ENCODE measurements at places on chromosomes 5 and 9. TPM values are rescaled to one million over a fixed set of nuclear protein-coding genes. Genes with fewer than 3 reads are reported as not detected.

DNA sequence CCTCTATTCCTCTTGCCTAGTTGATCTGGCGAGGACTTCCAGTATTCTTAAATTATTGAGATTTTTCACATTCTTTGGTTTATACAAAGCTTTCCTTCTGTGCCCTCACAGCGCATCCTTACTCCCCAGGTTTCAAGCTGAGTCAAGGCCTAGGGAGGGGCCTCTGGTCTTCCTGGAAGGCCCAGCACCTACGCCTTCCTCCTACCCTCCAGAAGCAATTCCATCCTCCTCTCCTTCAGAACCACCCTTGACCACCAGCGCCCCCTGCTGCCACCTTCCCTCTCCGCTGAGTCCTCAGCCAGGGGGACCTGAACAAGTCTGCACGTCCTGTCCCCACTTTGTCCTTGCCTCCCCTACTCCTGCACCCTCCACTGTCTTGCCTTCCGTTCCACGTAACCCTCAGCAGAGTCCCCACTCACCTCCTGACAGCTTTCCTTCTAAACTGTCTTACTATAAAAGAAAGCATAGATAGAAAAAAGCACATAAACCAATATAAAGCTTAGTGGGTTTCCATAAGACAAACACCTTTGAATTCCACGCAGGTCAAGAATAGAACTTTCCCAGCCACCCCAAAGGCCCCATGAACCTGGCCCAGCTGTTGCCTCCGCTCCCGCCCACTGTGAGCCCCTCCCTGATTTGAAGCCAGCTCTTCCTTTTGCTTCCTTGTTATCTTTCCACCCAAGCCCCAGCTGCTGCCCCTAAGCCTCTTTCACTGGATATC, 63.0 kb upstream of the CTSL start:
- H3K27me3 ChIP-seq, result no peaks in the 10 kb centered on the region
- peaks cover 3% of the 10 kb centered on the region for H3K4me1 ChIP-seq
- H3K36me3 ChIP-seq, result no peaks in the 10 kb centered on the region
- peak; percentile 79 for DNase-seq
- no peak overlapping the region for H3K4me3 ChIP-seq

DNA sequence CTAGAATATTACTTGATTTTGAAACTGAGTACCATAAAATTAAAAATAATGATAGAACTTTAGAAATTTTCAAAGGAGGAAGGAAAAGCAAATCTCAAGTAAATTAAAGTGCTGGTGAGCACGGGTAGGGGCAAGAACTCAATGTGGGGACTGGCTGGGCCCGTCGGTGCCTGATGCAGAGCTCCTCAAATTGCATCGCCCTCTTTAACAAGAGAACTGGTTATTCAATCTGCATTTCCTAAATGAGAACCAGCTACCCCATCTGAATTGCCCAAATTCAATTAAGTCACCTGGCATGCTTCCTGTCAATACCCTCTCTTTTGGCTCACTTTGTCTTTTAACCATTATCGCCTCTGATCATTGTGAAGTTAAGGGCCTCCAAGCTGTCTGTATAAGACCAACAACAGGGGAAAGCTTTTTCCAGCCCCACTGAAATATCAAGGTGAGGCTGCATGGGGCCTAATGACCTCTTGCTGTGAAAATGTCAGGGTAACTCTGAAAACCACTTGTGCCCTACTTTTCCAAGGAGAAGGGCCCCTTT, 316.7 kb downstream of the SLIT3 start:
- H3K36me3 ChIP-seq, result no peaks in the 10 kb centered on the region
- no peaks in the 10 kb centered on the region for H3K27me3 ChIP-seq
- no peak overlapping the region for H3K27ac ChIP-seq
- no peak overlapping the region for H3K4me3 ChIP-seq

DNA sequence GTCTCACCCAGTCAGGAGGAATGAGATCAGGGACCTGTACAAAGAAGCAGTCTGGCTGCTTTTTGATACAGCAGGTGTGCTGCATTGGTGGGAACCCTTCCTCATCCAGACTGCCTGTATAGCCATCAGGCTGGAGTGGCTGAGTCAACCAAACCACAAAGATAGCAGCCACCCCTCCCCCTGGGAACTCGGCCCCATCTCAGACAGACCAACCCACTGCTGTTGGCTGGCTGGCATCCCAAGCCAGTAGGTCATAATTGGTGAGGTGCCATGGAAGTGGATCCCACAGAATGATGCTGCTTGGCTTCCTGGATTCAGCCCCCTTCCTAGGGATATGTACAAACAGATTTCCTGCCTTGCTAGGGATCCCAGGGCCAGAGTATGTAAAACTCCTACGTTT, 60.9 kb downstream of the YTHDC2 start:
- no peak for DNase-seq
- H3K36me3 ChIP-seq, result no peaks in the 10 kb centered on the region
- H3K27ac ChIP-seq, result no peak overlapping the region
- no peaks in the 10 kb centered on the region for H3K27me3 ChIP-seq
- H3K4me3 ChIP-seq, result no peak overlapping the region

- no peaks in the 10 kb centered on the region for H3K27me3 ChIP-seq
- DNase-seq, result no peak
- H3K27ac ChIP-seq, result no peak overlapping the region
- no peaks in the 10 kb centered on the region for H3K4me1 ChIP-seq
- H3K4me3 ChIP-seq, result no peak overlapping the region
- H3K36me3 ChIP-seq, result no peaks in the 10 kb centered on the region
Measured at GRCh38 chr5:44536650-44537260, 147.5 kb upstream of the FGF10 start.

DNA sequence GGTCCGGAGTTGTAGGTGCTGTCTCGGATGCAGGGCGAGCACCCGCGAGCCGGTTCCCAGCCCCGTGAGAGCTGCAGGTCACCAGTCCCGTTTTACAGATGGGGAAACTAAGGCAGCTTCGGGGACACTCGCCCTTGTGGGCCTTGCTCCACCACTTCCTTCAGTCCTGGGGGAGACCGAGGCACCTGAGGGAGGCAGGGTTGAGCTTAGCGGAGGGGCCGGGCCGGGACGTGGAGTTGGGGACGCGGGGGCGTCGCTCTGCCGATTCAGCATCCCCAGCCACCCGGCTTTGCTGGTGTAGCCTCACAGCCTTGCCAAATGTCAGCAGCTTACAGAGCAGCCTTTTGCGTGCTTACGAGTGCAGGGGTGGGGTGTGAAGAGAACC, 530 bp downstream of the BBLN start:
- H3K4me3 ChIP-seq, result peak overlapping the region; percentile 85
- no peaks in the 10 kb centered on the region for H3K36me3 ChIP-seq

DNA sequence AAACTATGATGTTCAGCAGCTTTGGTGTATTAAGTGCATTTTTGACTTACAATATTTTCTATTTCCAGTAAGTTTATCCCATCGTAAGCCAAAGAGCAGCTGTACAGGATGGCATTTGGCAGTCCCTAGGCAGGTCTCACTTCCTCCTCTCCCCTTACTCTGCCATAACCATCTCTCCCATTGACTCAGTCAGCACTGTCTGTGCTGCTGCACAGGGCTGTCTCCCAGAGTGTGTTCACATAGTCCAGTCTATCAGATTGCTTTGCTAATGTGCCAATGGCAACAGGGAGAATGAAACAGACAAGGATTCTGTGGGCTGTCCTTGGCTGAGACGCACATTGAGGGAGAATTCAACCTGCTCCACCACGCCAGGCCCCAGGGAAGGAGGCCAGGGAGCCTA, 47.0 kb upstream of the CAST start:
- no peak for DNase-seq
- no peak overlapping the region for H3K27ac ChIP-seq
- H3K4me3 ChIP-seq, result no peak overlapping the region
- no peaks in the 10 kb centered on the region for H3K4me1 ChIP-seq

PDZD2 gene
- 37.8 TPM for total RNA-seq

SPATA31A7 gene
- not detected for total RNA-seq

JAKMIP2 gene
- total RNA-seq, result 0.10 TPM

NUTM2F gene
- not detected for total RNA-seq
